Muscle of leg (tissue), 16 donors: ENCODE measurements at places on chromosomes 12 and 14. TPM values are rescaled to one million over a fixed set of nuclear protein-coding genes. Genes with fewer than 3 reads are reported as not detected.
A peak's percentile ranks its signal among the peaks of the same experiment; 100 is the strongest.

Gene ACSM4
- polyA plus RNA-seq: 0.07 TPM

Gene OR6C2
- not detected for polyA plus RNA-seq

Gene DICER1
- 35.5 TPM for polyA plus RNA-seq

Gene SIRT4
- 4.4 TPM for polyA plus RNA-seq

Gene HOXC13
- polyA plus RNA-seq: not detected

DNA sequence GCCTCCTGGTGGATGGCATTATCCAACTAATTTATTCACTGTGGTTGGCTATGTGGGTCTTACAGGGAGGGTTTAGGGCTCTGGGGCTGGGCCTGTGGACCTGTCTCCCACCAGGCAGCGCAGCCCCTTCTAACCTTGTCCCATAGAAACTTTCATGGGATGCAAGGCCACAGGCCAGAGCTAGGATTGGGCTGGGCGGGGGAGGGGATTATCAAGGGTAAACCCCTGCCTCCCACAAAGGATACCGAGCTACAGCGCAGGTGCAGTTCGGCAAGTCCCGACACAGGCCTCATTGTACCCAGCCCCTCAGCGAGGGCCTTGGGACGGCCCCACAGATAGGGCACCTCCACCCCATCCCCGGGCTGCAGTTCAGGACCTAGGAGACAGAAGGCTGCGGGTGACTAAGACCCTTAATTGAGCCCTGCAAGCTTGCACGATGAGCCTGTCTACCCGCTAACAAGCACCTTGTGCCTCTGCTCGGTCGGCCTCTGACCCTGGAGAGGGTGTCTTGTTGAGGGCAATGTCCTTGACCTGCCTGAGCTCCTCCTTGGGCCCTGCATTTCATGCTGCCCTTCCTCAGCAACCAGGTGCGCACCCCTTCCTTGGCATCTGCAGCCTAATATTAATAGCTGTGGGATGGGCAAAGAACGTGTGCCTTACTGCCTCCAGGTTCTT, 46.7 kb downstream of the PSMA6 start:
- DNase-seq: no peak
- peaks cover 55% of the 10 kb centered on the region for H3K4me1 ChIP-seq
- no peak overlapping the region for H3K27ac ChIP-seq
- no peaks in the 10 kb centered on the region for H3K27me3 ChIP-seq
- no peaks in the 10 kb centered on the region for H3K36me3 ChIP-seq

- H3K27ac ChIP-seq: no peak overlapping the region
- no peak overlapping the region for H3K4me3 ChIP-seq
- H3K36me3 ChIP-seq: peaks cover 77% of the 10 kb centered on the region
- no peak for DNase-seq
- no peaks in the 10 kb centered on the region for H3K4me1 ChIP-seq
- no peaks in the 10 kb centered on the region for H3K27me3 ChIP-seq
Observed at GRCh38 chr12:55991110-55991509, 6.0 kb upstream of the SUOX start.

DNA sequence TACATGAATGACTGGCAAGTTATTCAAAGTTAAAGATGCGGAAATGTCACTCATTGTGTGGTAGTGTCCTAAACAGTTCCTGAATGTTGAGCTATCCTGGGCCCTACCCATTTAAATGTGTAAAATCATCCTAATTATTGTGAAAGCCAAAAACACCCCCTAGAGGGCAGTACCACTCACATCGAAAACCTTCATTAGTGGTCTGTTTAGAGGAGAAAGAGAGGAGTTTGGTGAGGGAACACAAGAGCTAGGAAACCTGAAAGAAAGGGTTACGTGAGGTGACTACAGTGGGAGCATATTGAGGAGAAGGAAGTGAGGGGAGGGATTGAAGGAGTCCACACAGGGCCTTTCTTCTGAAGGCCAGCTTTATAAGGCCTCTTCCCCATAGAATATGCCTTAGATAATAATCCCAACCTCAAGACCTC, 2.5 kb upstream of the TEP1 start:
- peak; percentile 43 for DNase-seq
- no peaks in the 10 kb centered on the region for H3K36me3 ChIP-seq
- no peak overlapping the region for H3K27ac ChIP-seq
- peaks cover 11% of the 10 kb centered on the region for H3K4me1 ChIP-seq
- H3K27me3 ChIP-seq: no peaks in the 10 kb centered on the region

GRCh38 chr14:78448164-78449094, 278.3 kb downstream of the NRXN3 start:
- no peak overlapping the region for H3K4me3 ChIP-seq
- H3K27me3 ChIP-seq: no peaks in the 10 kb centered on the region
- peak; percentile 5 for DNase-seq
- H3K36me3 ChIP-seq: no peaks in the 10 kb centered on the region

DNA sequence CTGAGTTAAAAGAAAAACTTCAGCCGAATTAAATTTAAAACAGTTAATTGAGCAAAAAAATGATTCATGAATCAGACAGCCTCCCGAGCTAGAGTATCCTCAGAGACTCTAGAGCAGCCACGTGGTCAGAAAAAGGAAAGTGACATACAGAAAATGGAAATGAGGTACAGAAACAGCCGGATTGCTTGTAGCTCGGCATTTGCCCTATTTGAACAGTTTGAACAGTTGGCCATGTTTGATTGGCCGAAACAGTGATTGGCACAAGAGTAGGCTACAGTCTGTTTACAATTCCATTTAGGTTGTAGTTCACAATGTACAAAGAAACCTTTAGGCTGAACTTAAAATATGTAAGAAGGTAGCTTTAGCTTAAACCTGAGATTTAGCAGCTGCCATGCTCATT, 12.9 kb upstream of the OXA1L start:
- no peaks in the 10 kb centered on the region for H3K4me1 ChIP-seq
- H3K4me3 ChIP-seq: no peak overlapping the region
- no peak for DNase-seq
- no peaks in the 10 kb centered on the region for H3K27me3 ChIP-seq

DNA sequence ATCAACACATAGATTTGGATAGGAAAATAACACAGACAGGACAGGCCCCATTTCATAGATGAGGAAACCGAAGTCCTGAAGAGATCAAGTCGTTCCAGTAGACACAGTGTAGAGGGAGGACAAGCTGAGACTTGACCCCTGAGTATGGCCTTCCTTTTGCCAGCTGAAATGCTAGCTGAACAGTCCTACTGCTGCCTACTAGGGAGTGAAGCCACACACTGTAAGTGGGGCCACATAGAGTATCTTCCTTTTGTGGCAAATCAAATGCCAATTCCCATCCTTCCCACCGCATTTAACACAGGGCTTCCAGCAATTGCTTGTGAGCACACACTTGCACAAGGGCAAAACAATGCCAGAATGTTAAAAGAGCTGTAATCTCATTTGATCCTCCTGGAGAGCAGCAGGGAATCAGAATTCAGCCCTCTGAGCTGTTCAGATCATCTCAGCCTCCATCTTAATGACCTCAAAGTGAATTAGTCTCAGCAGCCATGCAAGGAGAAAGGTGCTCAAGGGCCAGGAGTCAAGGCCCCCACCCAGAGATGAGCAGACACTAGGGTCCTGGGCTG, 380.5 kb downstream of the EMP1 start:
- H3K4me1 ChIP-seq: no peaks in the 10 kb centered on the region
- H3K27ac ChIP-seq: no peak overlapping the region
- DNase-seq: no peak
- no peaks in the 10 kb centered on the region for H3K27me3 ChIP-seq
- no peak overlapping the region for H3K4me3 ChIP-seq

- no peaks in the 10 kb centered on the region for H3K36me3 ChIP-seq
- DNase-seq: no peak
- H3K4me1 ChIP-seq: no peaks in the 10 kb centered on the region
- H3K4me3 ChIP-seq: no peak overlapping the region
- H3K27me3 ChIP-seq: no peaks in the 10 kb centered on the region
Observed at GRCh38 chr12:55515696-55516095, 23.5 kb downstream of the OR6C68 start.

GRCh38 chr14:100834082-100834793, 8.3 kb downstream of the MEG3 start:
- peaks cover 93% of the 10 kb centered on the region for H3K36me3 ChIP-seq
- peak; percentile 33 for DNase-seq
- H3K27me3 ChIP-seq: no peaks in the 10 kb centered on the region
- no peak overlapping the region for H3K4me3 ChIP-seq
- H3K4me1 ChIP-seq: peaks cover 74% of the 10 kb centered on the region

DNA sequence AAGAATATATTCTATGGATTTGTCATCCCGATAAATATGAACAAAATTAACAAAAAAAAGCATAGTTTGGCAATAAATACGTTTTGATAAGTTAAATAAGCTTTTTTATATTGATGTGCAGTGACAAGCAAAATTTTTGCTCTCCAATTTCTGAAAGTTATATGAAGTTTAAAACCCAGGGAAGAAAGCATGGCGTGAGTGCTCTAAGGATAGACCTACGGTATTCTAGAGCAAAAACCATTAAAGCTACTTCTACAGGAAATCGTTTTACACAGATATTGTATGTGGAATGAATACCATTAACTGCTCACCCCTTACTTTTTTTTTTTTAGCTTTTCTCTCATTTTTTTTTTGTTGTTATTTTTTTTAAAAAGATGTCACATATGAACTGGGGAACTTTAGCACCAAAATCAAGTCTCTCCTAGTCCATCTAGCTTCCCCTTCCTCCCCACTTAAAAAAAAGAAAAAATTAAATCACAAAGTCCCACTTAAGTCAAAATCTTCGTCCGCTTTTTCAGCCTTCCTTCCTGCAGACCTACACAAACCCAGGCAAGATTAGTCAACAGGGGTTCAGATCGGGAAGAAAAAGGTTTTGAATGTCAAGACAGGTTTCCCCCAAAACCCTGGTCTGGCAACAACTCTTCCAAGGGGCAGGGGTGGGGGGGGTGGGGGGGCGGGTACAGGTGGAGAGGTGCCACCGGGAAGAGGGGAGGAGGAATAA, 4.4 kb downstream of the ZFP36L1 start:
- H3K4me3 ChIP-seq: peak overlapping the region; percentile 100
- peak overlapping the region; percentile 100 for H3K27ac ChIP-seq
- peak; percentile 51 for DNase-seq

- peaks cover 16% of the 10 kb centered on the region for H3K36me3 ChIP-seq
- no peak for DNase-seq
- peaks cover 3% of the 10 kb centered on the region for H3K4me1 ChIP-seq
- no peak overlapping the region for H3K4me3 ChIP-seq
- H3K27me3 ChIP-seq: no peaks in the 10 kb centered on the region
Observed at GRCh38 chr14:100263141-100263540, 24.2 kb downstream of the YY1 start.

DNA sequence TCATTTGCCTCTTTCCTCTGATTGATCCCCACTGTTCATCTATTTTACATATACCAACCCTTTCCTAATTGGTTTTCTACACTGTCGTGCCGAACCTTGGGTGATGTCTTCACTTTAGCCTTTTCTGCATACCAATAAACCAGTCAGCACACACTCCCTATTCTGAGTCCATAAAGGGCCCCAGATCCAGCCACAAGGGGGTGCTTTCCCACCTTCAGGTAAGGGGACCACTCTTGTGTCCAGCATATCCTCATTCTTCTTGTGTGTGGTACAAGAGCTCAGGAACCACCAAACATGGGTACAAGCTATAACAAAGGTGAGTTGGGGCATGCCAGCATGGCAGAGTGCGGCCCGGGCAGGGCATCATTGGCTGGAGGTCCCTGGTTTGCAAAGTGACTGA, 859.8 kb downstream of the FSCB start:
- no peak overlapping the region for H3K4me3 ChIP-seq
- H3K36me3 ChIP-seq: no peaks in the 10 kb centered on the region
- H3K27ac ChIP-seq: no peak overlapping the region
- no peaks in the 10 kb centered on the region for H3K4me1 ChIP-seq

DNA sequence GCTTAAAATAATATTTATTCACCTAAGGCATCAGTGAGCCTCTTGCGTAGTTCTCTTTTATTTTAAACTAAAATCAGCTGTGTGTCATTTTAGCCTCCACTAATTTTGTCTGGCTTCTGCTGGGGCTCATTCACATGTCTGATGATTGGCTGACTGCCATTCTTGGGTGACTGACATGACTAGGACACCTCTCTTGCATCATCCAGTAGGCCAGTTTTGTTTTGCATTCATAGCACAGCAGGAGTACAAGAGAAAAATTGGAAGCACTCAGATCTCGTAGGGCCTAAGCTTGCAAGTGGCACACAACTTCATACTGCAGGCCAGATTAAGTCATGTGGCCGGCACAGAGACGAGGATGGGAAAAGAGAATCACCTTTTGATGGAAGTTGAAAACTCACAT, 1226.5 kb downstream of the GALC start:
- no peak for DNase-seq
- H3K27ac ChIP-seq: no peak overlapping the region
- H3K36me3 ChIP-seq: no peaks in the 10 kb centered on the region
- H3K4me1 ChIP-seq: no peaks in the 10 kb centered on the region

- no peak overlapping the region for H3K27ac ChIP-seq
- no peak for DNase-seq
- H3K4me3 ChIP-seq: no peak overlapping the region
- no peaks in the 10 kb centered on the region for H3K27me3 ChIP-seq
- peaks cover 7% of the 10 kb centered on the region for H3K36me3 ChIP-seq
Observed at GRCh38 chr12:47672068-47672467, 33.8 kb downstream of the RPAP3 start.
